ENCODE measurements at places on chromosomes 6 and 20. TPM values are rescaled to one million over a fixed set of nuclear protein-coding genes. Genes with fewer than 3 reads are reported as not detected.

Gene ANKRD66
- total RNA-seq: not detected

Gene ADTRP
- 1.9 TPM for total RNA-seq

- DNase-seq: no peak
These were observed 287.6 kb upstream of the SOX4 start for GRCh38 chr6:21305893-21306332.

- DNase-seq: peak; percentile 10
These were observed 6.0 kb downstream of the DLGAP4 start for GRCh38 chr20:36311854-36312723.

GRCh38 chr6:135811644-135812526 is 39.6 kb upstream of the PDE7B start:
- DNase-seq: no peak

DNA sequence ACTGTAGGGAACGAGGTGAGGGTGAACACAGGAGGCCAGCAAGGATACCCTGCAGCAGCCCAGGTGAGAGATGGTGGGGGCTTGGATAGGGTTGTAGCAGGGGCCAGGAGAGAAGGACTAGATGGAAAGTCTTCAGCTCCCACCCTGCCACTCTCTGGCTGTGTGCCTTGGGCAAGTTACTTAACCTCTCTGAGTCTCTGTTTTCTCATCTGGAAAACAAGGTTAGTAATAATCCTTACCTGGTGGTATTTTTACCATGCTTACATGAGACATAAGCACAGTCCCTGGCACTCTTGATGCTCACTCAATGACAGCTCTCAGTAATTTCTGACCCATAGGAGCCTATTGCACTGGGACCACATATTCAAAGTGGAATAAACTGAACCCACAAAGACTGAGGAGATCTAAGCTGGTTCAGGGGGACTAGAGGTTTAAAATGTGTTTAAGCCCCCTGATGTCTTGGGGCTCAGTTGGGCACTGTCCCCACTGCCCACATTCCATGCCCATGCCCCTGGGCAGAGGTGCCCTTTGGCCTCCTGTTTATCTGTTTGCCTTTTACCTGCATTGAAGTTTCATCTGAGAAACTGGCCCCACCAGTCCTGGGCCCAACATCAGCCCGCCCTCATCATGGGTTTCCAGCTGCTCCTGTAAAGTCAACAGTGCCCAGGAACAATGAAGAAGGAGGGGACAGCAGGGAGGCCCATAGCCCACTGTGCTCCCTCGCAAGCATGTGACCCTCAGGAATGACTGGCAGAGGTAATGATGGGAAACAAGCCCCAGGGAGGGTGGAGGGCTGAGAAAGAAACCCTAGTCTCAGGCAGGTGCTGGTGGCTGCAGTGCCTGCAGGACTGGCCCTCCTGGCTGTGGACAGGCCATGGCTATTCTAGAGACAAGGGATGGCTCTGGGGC is 104.0 kb downstream of the VEGFA start:
- no peak for DNase-seq

GRCh38 chr6:118651282-118652050 is at the start of gene CEP85L:
Gene CEP85L (minus strand): TSS chr6:118651591. CDS start chr6:118651269, 322 bp downstream.
- DNase-seq: peak; percentile 94

- peak; percentile 64 for DNase-seq
These were observed 67.1 kb upstream of the DUSP22 start for GRCh38 chr6:225121-225721.
